ENCODE measurements at places on chromosomes 7 and 10. TPM values are rescaled to one million over a fixed set of nuclear protein-coding genes. Genes with fewer than 3 reads are reported as not detected.

DNA sequence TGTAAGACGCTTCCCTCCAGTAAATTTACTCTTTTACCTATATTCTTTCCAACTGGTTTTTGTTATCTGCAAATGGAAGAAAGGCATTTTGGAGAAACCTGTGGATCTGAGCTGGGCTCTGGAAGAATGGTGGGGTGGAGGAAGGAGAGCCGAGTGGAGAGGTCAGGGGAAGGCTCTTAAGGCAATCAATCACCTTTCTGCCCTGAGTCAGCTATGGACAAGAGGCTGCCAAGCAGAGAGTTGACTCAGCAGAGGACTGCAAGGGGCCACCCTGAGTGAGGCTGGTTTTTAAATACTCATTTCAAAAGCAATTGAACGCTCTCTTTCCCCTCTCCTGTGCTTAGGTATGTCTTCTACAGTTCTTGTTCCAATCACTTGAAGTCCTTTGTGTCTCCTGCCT lies 81.8 kb downstream of the SPAG6 start:
- no peak for DNase-seq

- no peak for DNase-seq
These were observed 85.9 kb upstream of the GATA3 start for GRCh38 chr10:7968510-7969112.

- DNase-seq: no peak
These were observed 778.0 kb downstream of the MAGI2 start for GRCh38 chr7:78675511-78675910.

DNA sequence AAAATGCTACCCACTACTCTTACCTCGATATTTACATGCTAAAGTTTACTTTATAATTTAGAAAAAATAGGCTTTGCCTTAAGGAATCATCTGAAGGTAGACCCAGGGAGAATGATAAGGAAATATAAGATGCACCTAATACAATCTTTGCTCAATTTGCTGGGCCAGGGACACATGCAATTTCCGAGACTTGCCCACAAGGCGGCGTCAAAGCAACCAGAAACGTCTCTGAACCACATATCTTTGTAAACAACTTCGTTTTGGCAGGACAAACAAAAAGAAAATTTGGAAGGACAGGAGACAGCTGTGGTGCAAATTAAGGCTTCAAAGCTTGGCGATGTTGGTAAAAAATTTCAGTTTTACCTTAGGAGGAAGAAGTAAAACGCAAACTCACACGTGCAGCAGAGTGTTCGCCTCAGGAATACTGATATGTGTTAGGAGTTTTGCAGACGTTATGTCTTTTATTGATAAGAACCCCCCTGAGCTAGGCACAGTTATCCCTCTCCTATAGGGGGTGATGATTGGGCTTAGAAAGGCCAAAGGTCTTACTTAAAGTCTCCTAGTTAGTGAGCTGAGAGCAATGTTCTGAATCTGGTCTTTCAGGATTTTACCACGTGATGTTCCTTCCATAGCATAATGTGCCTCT lies 134.3 kb downstream of the PRKCQ start:
- DNase-seq: peak; percentile 25

COMTD1 gene
- 29.0 TPM for total RNA-seq

BLNK gene
- total RNA-seq: 1.4 TPM
